ENCODE measurements at places on chromosomes 1 and 21.

- no peak for DNase-seq
Measured at GRCh38 chr1:14495381-14495780, 103.1 kb upstream of the KAZN start.

DNA sequence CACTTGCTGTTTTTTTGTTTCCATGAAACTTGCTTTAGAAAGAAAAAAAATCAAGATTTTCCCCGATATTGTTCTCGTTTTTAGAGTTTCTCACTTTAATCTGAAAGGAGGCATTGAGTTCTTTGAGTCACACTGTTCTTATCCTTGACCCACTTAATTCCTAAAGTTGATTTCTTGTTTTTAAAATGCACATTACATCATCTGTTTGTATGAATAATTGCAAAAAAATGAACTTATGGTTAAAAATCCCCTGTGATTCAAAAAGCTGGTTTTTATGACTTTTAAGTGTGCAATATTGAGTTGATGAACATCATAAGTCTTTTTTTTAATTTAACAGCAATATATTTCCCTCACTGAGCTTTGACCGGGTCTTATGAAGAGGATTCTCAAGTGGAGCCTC is 131.6 kb downstream of the SNX7 start:
- no peak for DNase-seq

DNA sequence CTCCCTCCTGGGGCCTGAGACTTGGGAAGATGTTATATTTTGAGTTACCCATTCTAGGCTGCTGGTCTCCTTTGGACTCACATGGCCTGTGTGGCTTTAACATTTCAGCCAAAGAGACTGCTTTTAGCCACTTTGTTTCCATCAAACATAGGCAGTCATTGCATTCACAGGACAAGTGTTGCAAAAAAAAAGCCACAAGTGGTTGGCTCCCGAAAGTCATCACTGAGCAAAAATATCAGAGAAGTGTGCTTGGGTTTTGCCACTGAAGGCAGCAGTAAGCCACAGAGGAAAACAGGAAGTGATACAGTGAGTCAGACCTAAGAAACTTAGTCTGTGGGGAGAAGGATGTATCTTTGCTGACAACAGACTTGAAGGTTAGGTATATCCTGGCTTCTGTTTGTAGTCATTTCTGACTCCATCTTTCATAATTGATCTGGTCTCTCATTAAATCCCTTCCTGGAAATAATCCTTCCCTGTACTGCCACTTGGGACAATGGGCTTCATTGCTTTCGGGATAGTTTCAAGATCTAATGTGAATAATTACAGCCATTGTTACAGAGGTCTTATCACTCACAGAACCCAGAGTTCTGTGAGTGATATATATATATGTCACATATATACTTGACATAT is 80.9 kb downstream of the COLGALT2 start:
- peak; percentile 71 for DNase-seq

DNA sequence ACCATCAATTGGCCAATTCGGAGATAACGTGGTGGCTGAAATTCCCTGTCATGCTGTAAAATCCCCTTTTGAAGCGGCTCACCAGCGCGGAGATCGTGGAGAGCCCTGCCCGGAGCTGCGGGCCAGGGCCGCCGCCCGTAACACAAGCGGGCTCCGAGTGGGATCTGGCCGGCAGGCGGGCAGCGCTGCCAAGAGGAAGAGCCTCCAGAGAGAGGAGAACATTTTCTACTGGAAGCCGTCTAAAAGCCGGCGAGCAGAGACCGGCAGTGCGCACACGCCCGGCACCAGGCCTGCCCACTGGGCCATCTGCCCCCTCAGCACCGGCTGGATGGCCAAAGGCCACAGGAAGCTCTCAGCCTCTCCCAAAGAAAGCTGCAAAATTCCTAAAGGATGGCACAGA is 15.5 kb downstream of the SSBP3 start:
- DNase-seq, result no peak

GRCh38 chr1:15758343-15758931 is at the start of gene FBLIM1:
FBLIM1 (plus strand) TSS chr1:15758795; CDS start chr1:15764984, 6,189 bp downstream.
- DNase-seq, result no peak

DNA sequence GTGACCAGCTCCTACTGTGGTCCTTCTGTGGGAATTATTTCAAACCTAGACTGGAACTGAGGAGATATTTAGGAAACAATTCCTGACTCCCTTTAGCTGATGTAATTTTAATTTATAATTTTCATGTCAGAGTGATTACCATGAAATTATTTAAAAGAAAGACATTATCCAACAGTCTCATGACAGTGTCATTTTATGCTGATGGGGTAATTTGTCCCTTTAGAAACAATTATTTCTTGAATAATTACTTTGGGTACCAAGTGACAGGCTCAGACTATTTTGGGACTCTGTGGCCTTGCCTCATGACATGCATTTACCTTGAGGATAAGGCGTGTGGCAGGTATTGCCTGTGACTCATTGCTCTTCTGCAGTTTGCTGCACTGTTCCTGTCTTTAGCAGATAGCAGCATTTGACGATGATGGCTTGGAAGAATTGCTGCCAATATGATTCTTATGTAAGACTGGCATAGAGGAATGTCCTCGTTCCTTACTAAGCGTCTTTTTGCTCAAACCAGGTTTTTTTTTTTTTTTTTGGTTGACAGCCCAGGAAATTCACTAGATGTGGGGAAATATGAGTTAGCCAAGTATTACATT is 206.0 kb upstream of the HMCN1 start:
- DNase-seq, result no peak

- DNase-seq, result no peak
Measured at GRCh38 chr1:48013270-48013669, 16.1 kb upstream of the TRABD2B start.

DNA sequence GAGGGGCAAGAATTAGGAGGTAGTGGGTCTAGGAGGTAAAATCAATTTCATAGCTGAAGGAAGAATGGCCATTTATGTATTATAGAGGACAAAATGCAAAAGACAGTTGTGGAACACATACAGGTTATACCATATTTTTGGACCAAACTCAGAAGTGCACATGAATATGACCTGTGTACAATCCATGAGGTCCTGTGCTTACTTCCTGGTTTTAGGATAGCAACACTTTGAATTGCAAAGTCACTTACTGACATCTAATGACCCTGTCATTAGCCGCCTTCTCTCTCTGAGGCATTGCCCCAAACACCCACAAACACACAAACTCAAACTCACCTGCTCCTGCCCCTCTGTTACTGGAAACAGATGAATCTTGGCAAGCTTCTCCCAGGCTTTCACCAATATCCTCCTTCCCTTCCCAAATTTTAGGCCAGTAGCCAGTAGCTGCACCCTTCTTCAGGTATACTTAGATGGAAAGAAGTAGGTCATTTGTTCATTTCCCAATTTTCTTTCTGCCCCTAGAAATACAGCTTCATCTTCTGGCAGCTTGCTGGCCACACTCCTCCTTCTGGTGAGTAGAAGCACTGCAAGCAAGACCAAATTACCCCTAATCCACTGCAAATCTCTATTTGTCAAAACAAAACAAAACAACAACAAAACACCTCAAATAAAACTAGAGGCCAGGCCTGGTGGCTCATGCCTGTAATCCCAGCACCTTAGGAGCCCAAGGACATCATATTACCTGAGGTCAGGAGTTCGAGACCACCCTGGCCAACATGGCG is 13.7 kb upstream of the RPL5 start:
- no peak for DNase-seq

DNA sequence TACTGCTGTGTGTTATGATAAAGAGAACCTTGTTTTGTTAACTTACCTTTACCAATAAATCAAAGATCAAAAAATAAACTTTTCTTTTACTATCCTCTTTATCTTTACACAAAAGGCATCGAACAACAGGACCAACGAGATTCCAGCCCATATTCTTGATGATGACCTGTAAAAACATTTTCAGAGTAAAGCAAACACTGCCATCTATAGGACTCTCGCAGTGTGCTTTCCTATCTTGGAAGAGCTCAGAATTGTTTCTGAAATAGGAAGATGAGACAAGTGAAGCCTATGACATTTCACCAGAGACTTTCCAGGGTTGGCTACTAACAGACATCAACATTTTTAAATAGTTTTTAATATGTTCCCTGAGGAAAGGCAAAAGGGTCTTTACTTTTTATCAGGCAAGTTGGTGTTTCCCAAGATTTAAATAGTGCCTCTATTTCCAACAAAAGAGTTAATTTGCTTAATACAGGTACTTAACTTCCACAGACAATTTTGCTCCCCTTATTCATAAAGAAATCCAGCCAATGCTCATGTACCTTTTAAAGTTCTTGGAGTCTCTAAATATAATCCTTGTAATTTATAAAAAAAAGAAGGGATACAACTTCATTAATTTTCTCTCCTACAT is 7.3 kb downstream of the GLMN start:
- DNase-seq, result no peak

DNA sequence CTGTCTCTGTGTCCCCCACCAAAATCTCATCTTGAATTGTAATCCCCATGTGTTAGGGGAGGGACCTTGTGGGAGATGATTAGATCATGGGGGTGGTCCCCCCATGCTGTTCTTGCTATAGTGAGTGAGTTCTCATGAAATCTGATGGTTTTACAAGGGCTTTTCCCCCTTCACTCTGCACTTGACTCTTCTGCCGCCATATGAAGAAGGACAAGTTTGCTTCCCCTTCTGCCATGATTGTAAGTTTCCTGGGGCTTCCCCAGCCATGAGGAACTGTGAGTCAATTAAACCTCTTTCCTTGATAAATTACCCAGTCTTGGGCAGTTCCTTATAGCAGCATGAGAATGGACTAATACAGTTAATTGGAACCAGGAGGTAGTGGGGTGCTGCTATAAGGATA is 137.1 kb upstream of the RAB4A start:
- no peak for DNase-seq

GRCh38 chr1:225813214-225813964 is 3.5 kb downstream of the EPHX1 start:
- DNase-seq, result no peak

- DNase-seq, result no peak
Measured at GRCh38 chr1:89833183-89834082, 12.6 kb downstream of the LRRC8D start.

GRCh38 chr1:27095576-27095975 is 59.3 kb downstream of the SLC9A1 start:
- DNase-seq, result no peak

- DNase-seq, result no peak
Measured at GRCh38 chr1:115665319-115666096, 23.7 kb downstream of the VANGL1 start.

- no peak for DNase-seq
Measured at GRCh38 chr1:175713381-175713780, 30.0 kb downstream of the TNR start.

DNA sequence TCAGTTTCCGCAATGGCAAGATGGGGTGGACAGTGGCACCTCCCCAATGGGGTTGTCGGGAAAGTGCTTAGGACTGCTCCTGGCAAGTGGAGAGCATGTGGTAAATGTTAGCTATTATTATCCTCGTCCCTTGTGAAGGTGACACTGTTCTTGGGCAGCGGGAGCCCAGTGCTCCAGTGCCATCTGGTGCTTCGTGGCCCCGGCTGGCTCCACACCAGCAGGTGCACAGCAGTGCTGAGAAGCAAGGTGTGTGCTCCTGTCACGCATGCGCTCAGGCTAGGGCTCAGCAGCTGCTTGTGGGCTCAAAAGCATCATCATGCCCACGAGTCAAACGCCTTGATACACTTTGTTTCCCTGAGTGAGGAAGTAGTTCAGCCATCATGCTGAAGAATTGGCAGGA is 24.9 kb upstream of the KCNC4 start:
- no peak for DNase-seq

GRCh38 chr1:43009274-43009673 is 50.6 kb upstream of the SLC2A1 start:
- no peak for DNase-seq

- DNase-seq, result no peak
Measured at GRCh38 chr1:55939866-55940265, 639.5 kb downstream of the PLPP3 start.

GRCh38 chr1:150564051-150564991 is 15.1 kb downstream of the MCL1 start:
- no peak for DNase-seq

DNA sequence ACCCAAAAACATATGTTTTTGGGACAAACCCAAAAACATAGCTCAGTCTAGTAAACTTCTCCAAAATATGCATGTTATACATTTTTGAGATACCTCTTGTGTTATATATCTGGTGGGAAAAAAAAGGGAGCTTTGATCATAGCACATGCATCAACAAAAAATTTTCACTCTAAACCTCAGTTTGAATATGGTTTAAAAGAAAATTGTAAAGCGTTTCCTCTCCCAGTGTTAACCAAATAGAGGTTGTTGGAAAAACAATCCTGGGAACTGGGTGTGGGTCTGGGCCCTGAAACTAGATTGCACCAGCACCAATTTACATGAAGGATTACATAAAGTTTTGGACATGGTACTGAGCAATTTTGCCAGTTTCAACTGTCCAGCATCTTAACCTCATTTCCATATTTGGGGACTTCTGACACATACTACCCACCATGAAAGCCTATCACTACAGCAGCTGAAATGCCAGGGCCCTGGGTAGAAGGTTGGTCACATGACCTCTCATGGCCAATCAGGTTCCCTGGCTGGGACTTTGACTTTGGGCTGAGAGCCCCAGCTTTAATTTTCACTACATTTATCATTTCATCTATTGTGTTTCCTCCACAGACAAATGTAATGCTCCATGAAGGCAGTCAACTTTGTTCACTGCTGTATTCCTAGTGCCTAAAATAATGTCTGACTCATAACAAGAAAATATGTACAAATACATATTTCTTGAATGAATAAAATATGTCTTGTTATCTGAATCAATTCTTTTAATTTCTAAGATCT is 150.7 kb downstream of the SETD4 start:
- DNase-seq, result no peak

GRCh38 chr1:30083800-30084464 is 639.5 kb downstream of the MATN1 start:
- no peak for DNase-seq

GRCh38 chr1:173682184-173682583 is 12.5 kb upstream of the ANKRD45 start:
- no peak for DNase-seq

- DNase-seq, result no peak
Measured at GRCh38 chr1:226874579-226875425, 4.4 kb downstream of the PSEN2 start.

DNA sequence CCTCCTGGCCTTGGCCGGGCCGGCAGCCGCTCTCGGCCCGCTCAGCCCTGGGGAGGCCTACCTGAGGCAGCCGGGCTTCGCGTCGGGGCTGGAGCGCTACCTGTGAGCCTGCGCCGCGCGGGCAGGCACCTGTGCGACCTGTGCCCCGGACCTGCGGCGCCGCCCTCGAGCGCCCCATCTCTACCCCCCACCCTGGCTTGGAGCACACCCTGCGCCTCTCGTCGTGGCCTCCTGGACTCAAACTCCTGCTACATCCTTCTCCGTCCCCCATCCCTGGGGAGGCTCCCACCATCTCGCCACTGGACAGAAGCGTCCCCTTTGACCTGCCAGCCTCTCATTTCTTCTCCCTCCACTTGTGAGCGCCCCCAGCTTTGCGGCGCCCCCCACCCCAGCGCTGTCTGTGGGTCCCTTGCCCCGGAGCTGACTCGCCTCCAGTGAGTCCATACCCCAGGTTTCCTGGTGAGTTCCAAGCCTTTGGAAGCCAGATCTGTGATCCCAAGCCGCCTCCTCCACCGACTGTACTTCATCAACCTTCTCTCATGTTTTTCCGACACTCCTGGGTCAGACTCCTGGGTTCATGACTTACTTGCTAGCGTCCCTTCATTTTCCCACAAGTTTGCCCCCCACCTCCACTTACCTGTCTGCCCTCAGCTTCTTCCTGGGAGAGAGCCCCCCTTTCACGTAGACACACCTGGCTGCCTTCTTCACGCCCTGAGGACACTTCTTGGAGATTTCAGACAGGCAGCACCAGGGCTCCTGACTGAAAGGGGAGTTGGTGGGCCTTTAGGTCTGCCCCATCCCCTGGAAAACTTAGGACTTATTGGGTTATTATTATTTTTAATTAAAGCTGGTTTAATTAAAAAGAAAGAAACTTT is 1.3 kb downstream of the FOXE3 start:
- no peak for DNase-seq

GRCh38 chr1:58162952-58163550 is 383.5 kb downstream of the OMA1 start:
- DNase-seq, result no peak

Measured in GM06990 (cell line).